Neural progenitor cell (in vitro differentiated cells): ENCODE measurements at places on chromosomes 3 and 15. TPM values are rescaled to one million over a fixed set of nuclear protein-coding genes. Genes with fewer than 3 reads are reported as not detected.

ABI3BP gene
- not detected in 2 replicates for total RNA-seq

GOLGA6L9 gene
- 12.1 and 13.0 TPM in 2 replicates for total RNA-seq

DNA sequence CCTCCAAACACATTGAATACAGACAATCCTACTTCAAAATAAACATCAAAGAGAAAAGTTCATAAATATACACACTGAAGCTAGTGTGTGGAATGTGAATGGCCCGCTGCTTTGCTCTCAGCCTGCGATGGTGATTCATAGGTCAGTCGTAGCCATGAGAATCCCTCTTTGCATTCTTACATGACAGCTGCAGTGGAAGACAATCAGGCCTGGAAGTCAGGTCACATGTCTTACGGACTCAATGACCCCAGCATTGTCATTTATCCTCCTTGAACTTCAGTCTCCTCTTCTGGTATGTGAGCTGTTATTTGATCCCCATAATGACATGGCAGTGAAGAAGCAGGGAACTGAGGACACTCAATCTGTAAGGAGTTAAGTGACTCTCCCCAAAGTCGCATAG is 217.8 kb upstream of the EOMES start:
- H3K4me3 ChIP-seq = no peak overlapping the region
- H3K4me1 ChIP-seq = no peaks in the 10 kb centered on the region
- no peaks in the 10 kb centered on the region for H3K27me3 ChIP-seq

- H3K4me3 ChIP-seq = no peak overlapping the region
- H3K4me1 ChIP-seq = peaks cover 3% of the 10 kb centered on the region
- H3K27me3 ChIP-seq = no peaks in the 10 kb centered on the region
- no peak for DNase-seq
- H3K36me3 ChIP-seq = no peaks in the 10 kb centered on the region
Measured at GRCh38 chr3:50388720-50389413, 29.5 kb upstream of the TMEM115 start.

DNA sequence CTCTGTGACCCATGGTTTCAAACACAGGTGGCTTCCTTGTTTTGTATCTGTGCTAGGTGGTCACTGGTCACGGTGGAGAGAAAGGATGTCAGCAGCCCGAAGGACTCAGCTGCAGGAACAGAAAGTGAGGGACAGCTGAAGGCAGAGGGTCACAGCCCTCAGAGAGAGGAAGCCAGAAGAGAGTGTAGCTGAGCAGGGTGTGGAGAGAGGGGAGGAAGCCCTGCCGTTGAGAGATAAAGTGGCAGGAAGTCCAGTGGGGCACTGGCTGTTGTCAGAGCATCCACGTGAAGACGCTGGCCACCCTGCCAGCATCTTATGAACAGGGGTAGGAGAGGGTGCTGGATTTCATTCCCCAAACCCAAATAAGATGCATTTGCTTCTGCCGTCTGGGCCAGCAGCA is 36.9 kb downstream of the LIMD1 start:
- H3K27ac ChIP-seq = no peak overlapping the region
- no peak overlapping the region for H3K4me3 ChIP-seq
- DNase-seq = no peak
- no peaks in the 10 kb centered on the region for H3K36me3 ChIP-seq
